ENCODE measurements at places on chromosomes 12 and 14.

DNA sequence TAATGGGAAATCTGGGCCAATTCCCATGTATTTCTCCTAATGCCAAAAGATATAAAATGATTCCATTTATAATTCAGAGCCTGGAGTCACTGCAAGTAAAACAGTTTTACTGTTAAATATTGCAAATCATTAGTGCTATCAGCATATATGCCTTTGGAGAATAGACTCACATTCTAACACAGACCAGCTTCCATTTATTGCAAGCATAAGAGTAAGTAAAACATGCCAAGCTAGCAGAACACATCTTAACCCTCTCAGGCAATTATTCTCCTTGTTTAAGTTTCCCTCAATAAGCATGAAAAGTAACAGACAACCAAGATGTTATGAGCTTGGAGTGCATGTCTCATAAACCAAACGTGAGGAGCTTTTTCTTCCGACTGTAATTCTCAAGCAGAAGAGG is 173.9 kb upstream of the GRIP1 start:
- DNase-seq: no peak

GRCh38 chr14:49527221-49527620 is 59.0 kb downstream of the RPS29 start:
- no peak for DNase-seq

- DNase-seq: no peak
These were observed 2.9 kb downstream of the RND1 start for GRCh38 chr12:48862760-48863159.

DNA sequence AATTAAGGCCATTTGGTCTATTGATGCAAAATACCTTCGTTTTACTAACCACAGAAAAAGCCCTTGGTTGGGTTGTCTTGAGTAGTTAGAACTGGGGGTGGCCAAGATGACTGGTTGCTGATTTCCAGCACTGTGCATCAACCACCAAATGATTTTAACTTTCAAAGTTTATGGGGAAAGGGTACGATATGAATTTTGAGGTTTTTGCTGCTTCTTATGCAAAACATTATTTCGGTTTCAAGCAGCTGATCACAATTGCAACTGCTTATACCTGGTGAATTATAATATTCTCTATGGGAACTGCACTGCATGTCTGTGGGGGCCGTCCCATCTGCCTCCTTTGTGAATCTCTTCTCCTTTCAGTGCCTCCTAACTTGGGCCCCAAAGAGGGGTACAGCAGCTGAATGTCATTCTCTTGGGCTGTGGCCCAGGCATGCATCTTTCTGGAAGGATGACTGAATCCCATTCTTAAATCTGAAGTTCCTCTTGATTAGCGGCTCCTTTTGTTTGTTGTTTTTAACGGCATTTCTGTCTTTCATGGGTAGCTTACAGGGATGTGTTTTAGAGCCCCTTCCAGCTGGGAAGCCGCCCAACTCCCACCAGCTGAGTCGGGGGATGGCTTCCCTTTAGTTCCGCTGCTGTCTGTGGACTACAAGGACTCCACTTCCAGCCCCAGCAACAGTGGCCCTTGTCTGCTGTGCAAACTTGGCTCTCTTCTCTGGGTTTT is 479.8 kb downstream of the ZFP36L1 start:
- DNase-seq: peak; percentile 65

- DNase-seq: no peak
These were observed 5.8 kb upstream of the MRPL42 start for GRCh38 chr12:93461503-93461902.

- DNase-seq: peak; percentile 76
These were observed 17.0 kb downstream of the OR8S1 start for GRCh38 chr12:48542300-48542928.

- no peak for DNase-seq
These were observed 674.1 kb upstream of the ATXN7L3B start for GRCh38 chr12:73863546-73863945.

DNA sequence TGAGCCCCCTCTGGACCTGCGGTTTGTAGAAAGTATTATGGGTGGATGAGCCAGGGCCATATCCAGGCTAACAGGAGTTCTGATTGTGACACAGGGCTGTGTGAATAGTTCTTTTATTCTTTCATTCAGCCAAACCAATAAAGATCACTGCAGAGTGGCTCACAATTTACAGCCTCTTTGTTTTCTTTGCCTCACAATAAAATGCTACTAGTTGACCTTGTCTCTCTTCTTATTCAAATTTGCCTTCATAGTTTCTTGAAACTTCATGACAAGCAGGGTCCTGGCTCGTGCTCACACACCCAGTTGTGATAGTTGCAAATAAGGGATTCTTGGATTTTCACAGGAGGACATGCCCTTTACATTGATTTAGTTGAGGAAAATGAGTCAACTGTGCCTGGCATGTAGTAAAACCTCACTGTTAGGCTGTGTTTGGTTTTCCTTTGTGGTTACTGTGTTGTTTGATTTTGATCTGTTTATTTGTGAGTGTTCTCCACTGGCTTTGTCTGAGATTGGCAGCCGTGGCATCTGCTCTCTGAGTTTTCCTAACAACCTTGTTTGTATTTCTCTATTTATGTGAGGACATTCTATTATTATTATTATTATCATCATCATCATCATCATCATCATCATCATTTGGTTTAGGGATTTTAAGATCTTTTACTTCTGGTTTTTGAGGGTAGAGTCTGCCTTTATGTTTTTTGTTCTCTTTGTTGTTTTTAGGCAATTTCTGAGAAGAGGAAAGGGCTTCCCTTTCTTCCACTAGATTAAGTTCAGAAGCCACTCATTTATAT is 2.7 kb upstream of the KRT6B start:
- DNase-seq: no peak

GRCh38 chr12:40261937-40262336 is 37.1 kb downstream of the LRRK2 start:
- DNase-seq: no peak

DNA sequence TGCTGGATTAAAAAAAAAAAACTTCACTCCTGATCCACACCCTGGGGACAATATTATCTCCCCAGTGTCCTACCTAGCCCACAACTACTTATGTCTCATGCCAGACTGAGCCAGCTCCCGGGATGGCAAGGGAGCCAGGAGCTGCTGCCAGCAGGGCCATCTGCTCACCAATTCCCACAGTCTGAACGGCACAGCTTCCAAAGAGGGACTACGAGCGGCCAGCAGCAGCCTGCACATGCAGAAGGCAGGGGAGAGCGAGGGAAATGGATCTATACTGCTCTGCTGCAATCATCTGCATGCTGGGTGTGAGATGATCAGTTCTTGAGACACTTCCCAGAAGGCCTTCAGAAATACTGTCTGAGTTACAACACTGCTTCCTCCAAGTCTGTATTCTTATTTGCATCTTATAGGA is 11.1 kb downstream of the SSH1 start:
- DNase-seq: no peak

DNA sequence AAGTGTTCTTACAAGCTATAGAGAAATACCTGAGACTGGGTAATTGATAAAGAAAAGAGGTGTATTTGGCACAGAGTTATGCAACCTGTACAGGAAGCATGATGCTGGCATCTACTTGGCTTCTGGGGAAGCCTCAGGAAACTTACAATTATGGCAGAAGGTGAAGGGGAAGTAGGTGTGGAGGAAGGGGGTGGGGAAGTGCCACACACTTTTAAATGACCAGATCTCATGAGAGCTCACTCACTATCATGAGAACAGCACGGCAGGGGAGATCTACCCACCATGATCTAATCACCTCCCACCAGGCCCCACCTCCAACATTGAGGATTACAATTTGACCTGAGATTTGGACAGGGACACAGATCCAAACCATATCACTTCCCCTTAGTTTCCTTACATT is 32.8 kb downstream of the TSHR start:
- DNase-seq: no peak

GRCh38 chr14:57811998-57812546 is 53.8 kb downstream of the SLC35F4 start:
- no peak for DNase-seq

GRCh38 chr12:32997471-32997870 is 100.9 kb upstream of the PKP2 start:
- DNase-seq: no peak

DNA sequence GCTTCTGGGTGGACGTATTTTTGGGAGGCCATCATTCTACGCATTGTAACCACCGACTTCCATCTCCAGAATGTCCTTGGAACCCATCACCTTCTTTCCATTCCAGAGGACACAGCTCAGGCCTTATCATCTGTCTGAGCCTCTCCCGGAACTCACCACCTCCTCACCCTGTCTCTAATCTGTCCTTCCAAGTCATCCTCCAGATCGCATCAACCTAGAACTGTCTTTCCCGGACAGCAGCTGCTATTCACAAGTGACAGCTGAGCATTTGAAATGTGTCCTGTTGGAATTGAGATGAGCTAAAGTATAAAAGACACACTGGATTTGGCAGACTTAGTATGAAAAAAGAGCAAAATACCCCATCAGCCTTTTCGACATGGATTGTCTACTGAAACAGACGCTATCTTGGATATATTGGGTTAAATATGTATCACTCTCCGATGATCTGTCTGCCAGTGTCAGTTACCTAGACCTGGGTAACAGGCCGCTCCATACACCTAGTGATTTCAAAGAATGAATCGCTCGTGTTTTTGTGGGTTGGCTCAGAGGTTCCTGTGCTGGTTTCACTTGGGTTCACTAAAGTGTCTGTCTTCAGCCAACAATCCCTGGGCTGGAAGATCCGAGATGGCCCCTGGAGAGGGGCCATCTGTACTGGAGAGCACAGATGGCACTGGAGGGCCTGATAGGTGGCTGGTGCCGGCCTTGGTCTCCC is 104.4 kb upstream of the RFLNA start:
- no peak for DNase-seq

DNA sequence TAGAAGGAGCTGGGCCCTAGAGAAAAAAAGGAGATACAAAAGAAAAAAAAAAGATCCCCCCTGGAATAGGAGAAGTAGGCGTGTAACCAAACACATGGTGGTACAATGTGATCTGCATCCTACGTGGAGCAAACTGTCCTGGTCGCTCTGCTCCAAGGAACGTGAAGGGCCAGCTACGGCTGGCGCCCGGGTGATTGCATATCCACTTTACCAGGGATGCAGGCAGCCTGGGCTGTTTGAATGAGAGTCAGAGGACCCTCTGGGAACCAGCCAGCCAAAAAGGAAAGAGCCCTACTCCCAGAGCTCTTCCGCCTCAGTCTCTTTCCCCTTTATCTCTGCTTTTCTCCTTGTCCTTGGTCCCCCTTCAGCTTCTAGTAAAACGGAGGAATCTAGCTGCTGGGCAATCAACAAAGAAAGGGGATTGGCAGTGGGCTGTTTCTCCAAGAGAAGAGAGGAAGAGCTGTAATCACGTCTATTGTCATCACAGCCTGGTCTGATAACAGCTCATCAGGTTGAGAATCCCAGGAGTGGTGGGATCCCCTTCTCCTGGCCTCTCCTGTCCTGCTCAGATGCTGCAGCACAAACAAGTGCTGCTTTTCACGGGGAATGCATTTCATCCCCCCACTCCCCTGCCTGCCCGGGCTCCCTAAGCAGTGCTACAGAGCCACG is 156.0 kb downstream of the ADCK1 start:
- no peak for DNase-seq

- no peak for DNase-seq
These were observed 25.5 kb downstream of the SCARB1 start for GRCh38 chr12:124837958-124838803.

DNA sequence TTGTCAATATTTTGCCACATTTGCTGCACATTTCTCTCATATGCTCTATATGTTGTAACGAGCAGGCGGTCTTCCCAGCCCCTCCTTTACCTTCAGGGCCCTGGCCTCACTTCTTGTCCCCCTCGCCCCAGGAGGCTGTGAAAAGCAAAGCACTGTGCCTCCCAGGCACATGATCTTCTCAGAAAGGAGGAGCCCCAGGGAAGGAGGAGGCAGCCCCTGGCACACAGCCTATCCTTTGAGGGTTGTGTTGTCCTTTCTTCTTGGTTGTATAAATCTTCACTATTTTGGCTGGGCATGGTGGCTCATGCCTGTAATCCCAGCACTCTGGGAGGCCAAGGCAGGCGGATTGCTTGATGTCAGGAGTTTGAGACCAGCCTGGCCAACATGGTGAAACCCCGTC is 77.0 kb downstream of the PPP2R5C start:
- no peak for DNase-seq

- DNase-seq: peak; percentile 66
These were observed 72.4 kb downstream of the TTC9 start for GRCh38 chr14:70714055-70714550.

- no peak for DNase-seq
These were observed 2.7 kb downstream of the NCKAP5L start for GRCh38 chr12:49825360-49825970.

DNA sequence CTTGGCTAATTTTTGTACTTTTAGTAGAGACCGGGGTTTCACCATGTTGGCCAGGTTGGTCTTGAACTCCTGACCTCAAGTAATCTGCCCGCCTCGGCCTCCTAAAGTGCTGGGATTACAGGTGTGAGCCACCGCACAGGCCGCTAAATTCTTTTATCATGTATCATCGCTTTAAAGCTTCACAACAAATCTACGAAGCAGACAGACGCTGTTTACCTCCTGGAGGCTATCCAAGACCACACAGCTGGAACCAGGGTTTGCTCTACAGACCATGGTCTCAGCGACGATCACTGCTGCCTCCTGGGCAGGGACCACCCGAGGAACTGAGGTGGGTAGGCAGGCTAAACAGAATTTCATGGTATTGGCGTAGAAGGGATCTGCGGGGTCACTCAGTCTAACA is 27.2 kb downstream of the KRT80 start:
- DNase-seq: no peak

DNA sequence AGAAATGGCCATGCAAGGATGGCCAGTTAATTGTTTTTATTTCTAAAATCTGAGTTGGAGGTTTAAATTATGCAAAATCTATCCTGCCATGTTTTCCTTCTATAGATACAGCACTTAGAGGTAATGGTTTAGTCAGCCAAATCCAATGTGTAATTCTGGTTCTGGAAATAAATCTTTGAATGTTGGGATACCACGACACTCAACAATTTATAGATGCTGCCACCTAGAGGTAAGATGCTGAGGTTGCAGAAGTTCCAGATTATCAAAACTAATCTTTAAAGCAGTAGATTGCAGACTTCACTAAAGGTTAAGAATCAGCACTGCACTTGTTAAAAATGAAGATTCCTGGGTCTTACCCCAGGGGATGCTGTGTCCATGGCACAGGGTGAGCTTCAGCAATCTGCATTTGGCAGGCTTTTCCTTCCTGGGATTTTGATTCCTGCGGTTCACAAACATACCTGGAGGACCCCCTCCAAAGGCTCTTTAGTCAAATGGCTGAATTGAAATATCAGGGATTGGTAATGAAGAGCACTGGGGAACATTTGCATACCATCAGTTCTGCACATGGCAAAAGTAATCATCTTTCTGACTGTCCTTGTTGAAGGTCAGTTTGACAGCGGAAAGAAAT is 53.4 kb upstream of the ANO4 start:
- no peak for DNase-seq
